ENCODE measurements at places on chromosomes 5 and 9.
A peak's percentile ranks its signal among the peaks of the same experiment; 100 is the strongest.

DNA sequence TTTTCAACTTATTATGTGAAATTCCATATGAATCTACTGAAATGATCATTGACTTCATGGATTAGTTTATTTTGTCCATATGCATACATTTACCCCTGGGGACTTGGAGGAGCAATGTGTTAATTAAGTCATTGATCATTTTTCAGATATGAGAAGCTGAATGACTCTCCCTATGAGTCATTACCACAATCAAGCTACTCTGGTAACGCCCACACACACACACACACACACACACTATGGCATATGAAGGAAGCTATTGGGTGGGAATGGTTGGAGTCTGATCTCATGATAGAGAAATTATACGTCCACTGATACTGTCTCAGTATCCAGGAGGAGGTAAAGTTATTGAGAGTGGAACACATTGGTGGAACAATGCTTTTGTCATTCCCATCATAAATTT is 528.9 kb downstream of the AGTPBP1 start:
- DNase-seq: no peak

GRCh38 chr5:178450121-178451028 is 139.8 kb downstream of the COL23A1 start:
- DNase-seq: no peak

GRCh38 chr5:173015192-173015591 is 31.6 kb downstream of the ATP6V0E1 start:
- DNase-seq: no peak

DNA sequence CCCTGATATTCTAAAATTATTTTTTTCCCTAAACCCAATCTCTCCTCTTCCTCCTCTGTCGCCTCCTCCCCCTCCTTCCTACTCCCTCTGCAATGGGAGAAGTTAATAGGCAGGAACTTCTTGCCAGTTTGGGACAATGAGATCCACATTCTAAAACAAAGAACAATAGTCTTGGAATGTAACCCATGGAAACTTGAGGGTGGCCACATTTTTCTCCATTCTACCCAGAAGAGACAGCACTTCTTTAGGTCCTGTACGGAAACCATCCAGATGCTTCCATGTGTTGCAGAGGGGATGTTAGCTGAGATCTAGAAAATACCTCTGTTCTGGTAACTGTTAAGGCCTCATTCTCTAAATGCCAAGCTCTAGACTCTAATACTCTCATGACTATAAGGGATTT is 10.0 kb downstream of the SPARC start:
- DNase-seq: no peak

- DNase-seq: peak; percentile 48
These were observed 20.2 kb downstream of the IGIP start for GRCh38 chr5:140145818-140146522.
